ENCODE measurements at places on chromosomes 6 and 20.

GRCh38 chr6:2756241-2756640 is 5.5 kb upstream of the MYLK4 start:
- no peak overlapping the region for H3K4me3 ChIP-seq
- DNase-seq, result no peak
- H3K27me3 ChIP-seq, result no peaks in the 10 kb centered on the region
- H3K36me3 ChIP-seq, result no peaks in the 10 kb centered on the region
- H3K4me1 ChIP-seq, result no peaks in the 10 kb centered on the region
- H3K27ac ChIP-seq, result no peak overlapping the region

DNA sequence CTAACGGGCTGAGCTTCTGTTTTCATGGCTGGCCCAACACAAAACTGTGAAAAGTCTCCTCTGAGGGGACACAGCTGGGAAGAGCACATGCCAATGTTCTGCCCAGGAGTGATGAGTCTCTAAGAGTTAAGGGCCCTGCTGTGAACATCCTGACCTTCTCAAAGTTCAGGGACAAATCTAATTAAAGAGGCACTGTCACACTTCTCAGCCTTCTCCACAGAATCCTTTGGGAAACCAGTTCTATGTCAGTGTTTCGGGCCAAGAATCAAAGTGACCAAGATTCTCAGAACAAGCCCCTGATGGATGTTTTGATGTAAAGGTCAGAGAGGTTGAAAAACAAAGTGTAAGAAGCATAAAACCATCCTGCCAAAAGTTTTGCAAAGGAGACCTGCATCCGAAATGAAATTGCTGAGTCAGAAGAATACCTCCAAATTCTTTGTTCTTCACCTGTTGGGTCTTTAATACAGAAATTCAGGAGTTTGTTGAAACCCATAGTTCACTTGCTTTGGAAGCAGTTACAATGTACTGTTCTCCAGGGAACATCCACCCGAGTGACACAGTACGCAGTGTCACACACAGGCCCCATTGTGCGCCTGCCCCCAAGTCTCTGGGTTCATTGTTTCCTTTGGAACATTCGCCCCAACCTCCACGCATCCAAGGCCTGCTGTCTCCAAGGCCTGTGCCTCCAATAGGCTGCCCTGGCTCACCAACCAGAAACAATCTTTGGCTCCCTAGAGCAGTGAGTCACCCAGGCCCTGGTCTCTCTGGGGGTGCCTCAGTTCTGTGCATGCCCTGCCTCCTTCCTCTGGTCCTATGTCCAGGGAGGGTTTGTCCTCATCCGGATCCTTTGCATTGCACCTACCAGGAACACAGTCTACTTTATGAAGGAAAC is 65.5 kb upstream of the QKI start:
- no peaks in the 10 kb centered on the region for H3K36me3 ChIP-seq
- DNase-seq, result no peak
- H3K27ac ChIP-seq, result no peak overlapping the region
- H3K4me1 ChIP-seq, result no peaks in the 10 kb centered on the region

GRCh38 chr6:149059557-149059956 is 258.0 kb upstream of the TAB2 start:
- no peaks in the 10 kb centered on the region for H3K36me3 ChIP-seq
- peaks cover 63% of the 10 kb centered on the region for H3K4me1 ChIP-seq
- H3K27me3 ChIP-seq, result no peaks in the 10 kb centered on the region

DNA sequence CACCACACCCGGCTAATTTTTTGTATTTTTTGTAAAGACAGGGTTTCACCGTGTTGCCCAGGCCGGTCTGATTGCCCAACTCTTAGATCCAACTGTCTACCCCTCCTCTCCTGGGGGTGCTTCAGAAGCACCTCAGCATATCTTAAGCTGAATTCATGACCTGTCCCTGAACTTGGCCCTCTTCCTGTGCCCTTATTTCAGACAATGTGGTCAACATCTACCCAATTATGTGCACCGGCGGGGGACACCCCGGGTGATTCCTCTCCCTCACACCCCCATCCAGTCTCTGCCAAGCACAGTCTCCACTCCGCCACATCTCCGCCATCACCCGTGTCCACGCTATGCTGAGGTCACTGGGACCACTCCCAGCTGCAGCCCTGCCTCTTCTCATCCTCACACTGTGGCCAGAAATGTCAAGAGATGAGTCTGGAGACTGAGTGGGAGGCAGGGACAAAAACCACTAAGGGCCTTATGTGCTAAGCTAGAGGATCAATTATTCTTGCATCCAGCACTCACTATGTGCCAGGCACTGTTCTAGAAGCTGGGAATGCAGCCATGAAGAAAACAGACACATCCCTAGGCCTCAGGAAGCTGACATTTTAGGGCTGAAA is 111.9 kb downstream of the ARMC2 start:
- H3K27ac ChIP-seq, result no peak overlapping the region
- no peaks in the 10 kb centered on the region for H3K4me1 ChIP-seq
- no peaks in the 10 kb centered on the region for H3K27me3 ChIP-seq
- no peak overlapping the region for H3K4me3 ChIP-seq
- H3K36me3 ChIP-seq, result no peaks in the 10 kb centered on the region

- no peaks in the 10 kb centered on the region for H3K27me3 ChIP-seq
- no peaks in the 10 kb centered on the region for H3K4me1 ChIP-seq
- DNase-seq, result no peak
- no peak overlapping the region for H3K27ac ChIP-seq
Observed at GRCh38 chr6:135036731-135037420, 17.7 kb downstream of the HBS1L start.
